ENCODE measurements at places on chromosomes 1 and 21.

DNA sequence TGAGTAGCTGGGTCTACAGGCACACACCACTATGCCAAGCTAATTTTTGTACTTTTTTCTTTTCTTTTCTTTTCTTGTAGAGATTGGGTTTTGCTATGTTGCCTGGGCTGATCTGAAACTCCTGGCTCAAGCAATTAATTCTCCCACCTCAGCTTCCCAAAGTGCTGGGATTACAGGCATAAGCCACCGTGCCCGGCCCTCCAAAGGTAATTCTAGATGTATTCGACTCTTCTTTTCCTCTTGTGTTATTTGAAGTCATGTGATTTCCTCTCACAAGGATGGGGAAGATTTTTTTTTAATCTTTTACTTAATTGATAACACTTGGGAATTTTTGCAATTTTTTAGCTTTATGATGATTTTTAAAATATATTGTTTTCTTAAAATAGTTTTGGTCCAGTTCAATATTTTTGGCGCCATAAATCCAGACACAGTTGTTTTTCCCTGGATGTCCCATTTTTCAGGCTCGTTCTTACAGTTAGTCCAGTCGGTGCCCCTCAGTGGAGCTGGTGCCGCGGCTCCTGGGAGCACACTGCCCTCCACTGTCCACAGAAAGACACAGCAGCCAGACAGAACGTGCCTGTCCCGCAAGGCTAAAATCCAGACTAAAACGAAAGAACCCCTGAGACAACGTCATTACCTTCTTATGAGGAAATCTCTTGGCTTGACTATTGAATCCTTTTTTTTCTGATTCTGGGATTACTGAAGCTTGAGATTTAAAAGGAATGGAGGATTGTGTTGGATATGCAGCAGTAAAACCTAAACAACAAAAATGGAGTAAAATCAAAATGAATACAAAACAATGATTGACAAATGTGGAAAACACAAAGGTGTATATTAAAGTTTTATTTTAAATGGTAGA is 22.4 kb downstream of the STPG1 start:
- DNase-seq = peak; percentile 76

- no peak for DNase-seq
These were observed 421.2 kb upstream of the DAB1 start for GRCh38 chr1:57845041-57845440.

DNA sequence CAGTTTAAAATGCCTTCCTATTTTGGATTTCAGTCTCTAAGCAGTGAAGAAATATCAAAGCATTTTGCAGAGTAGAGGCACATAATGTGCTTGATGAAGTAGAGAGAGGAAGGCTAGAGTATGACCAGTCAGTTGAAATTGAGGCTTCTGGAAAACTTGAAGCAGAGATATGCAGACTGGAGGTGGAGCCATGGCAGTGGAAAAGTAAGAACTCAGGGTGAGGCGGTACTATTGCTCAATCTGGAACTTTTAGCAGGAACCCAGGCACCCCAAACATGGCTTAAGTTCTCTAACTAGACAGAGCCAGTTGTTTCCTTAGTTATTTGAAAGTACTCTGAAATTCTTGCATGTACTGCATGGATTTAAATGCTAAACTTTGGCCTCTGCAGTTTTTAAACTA is 288.6 kb downstream of the HHAT start:
- DNase-seq = no peak

GRCh38 chr1:104238991-104239390 is 489.3 kb downstream of the AMY1C start:
- no peak for DNase-seq

GRCh38 chr1:188958461-188959115 is 1519.1 kb downstream of the BRINP3 start:
- no peak for DNase-seq

GRCh38 chr21:32426066-32426465 is 13.6 kb downstream of the EVA1C start:
- DNase-seq = no peak

GRCh38 chr1:21907079-21907418 is 30.1 kb downstream of the HSPG2 start:
- no peak for DNase-seq

GRCh38 chr1:21667348-21668231 is 1.6 kb downstream of the RAP1GAP start:
- no peak for DNase-seq

DNA sequence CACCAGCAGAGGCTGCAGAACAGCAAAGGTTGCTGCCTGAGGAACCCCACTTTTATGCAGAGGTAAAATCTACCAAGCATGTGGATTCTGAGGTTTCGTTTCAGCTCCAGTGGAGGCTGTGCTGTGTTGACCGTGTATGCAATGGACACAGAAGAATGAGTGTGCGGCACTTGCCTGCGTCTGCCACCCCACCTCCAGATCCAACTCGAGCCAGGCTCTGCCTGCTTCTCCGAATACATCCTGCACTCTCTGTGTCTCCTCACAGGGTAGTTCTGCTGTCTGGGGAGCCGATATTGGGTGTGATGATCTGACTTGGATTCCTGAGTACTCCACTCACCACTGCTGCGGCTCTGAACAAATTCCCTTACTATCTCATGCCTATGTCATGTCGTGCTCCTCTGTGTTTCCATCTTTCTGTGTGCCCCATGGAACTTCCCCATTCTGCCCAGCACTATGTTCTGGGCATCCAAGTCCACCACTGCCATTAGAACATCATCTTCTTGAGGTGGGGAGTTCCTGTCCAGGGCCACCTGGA is 129.8 kb downstream of the SLC45A1 start:
- no peak for DNase-seq

DNA sequence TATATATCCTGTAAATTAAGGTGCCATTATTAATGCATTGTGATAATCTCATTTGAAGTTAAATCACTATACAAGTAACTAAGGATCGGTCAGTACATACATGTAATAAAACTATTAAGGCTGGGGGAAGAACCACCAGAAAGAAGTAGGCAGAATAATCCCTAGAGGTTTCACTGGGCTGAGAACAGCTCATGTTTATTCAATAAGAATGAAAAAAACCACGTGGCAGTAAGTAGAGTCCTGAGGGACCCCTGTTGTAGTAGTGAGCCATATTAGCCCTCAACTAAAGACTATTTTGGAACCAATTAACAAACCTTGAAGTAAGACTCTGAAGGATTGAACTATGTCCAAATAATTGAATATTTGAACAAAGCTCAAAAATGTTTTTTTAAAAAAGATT is 46.9 kb upstream of the ADAM30 start:
- no peak for DNase-seq

GRCh38 chr1:37393173-37394120 is 80.9 kb upstream of the ZC3H12A start:
- DNase-seq = no peak

DNA sequence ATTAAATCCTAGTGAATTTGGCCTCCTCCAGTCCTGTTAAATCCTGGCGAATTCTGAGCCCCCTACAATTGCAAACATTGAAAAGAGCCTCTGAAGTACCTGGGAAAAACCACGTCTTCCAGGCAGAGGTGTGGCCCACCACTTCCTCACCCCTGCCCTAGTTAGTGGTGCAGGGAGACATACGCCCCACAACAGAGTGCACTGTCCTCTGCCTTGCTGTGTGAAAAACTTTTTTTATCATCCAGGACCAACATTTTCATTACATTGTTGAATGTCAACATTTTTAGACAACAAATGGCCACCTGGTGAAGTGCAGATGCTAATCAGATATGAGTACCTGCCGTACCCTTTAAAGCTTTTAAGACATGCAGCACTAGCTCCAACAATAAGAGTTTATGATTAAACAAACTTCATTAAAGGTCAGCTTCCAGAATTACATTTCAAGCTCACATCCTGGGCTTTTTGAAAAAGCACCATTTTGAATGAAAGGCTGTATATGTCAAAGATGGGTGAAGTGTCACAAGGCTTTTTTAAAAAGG is 13.6 kb upstream of the TMPRSS2 start:
- DNase-seq = no peak

- DNase-seq = peak; percentile 50
These were observed 113.2 kb upstream of the CYYR1 start for GRCh38 chr21:26686278-26686677.

DNA sequence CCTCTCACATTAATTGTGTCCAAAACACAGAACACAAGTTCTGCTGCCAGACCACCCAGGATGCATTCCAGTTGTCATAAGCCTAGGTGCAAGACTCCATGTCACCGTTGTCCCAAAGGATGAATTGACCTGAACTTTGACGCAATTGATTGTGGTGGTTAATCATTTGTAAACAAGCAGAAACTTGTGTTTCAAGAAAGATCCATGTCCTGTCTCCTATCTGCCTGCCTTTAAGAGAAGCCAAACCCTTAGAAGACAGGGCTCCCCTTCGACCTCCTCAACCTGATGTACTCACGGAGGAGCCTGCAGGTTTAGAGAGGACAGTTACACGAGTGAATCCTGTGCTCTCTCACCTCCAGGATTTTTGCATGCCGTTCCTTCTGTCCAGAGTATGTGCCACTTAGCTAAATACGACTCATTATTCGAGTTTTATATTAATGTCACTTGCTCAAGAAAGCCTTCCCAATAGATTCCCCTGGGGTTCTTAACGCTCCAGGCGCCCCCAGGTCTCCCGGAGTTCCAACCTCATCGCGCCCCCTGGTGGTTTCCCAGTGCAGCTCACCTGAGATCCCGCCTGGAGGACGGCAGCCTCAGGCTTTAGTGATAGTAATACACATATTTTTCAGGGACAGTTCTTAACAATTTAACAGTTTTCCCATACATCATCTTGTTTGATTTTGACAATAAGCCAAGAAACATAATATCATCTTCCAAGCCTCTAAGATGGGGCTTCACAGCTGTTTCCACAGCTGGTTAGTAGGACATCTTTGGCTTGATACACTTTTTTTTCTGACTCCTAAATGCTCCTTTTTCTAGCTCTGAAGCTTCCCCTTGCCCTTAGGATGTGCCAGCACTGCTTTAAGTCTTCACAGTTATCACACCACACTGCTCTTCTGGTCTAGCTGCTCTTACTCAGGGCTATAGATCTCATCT is 2.4 kb upstream of the C8B start:
- no peak for DNase-seq

- DNase-seq = no peak
These were observed 32.0 kb upstream of the SLC30A1 start for GRCh38 chr1:211610779-211611556.

GRCh38 chr1:3459051-3459908 is 4.8 kb downstream of the ARHGEF16 start:
- DNase-seq = no peak

GRCh38 chr1:164754088-164754600 is 195.2 kb downstream of the PBX1 start:
- DNase-seq = no peak

GRCh38 chr1:13757693-13758092 is 57.7 kb downstream of the PRDM2 start:
- DNase-seq = no peak

GRCh38 chr1:19704247-19705113 is 39.8 kb downstream of the HTR6 start:
- peak; percentile 48 for DNase-seq

- no peak for DNase-seq
These were observed 15.5 kb downstream of the TNFRSF8 start for GRCh38 chr1:12078575-12078937.

GRCh38 chr1:229184066-229184465 is 86.8 kb upstream of the RAB4A start:
- no peak for DNase-seq

GRCh38 chr1:231421546-231421970 is 529 bp downstream of the EGLN1 start:
- peak; percentile 51 for DNase-seq

DNA sequence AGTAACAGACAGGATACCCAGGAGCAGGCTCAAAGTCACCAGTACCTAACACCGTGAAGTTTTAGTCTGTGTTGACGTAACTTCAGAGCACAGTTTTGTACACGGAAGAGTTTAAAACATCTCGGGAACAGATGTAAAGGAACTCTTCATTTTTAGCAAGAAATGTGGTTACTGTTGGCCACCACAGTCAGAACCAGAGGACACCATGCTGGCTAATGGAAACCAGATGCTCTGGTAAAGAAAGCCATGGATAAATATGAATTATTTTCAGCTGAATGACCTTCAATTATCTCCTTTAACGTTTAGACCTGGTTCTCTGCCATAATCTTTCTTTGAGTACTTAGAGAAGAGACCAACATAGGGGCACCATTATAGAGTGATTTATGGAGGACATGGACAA is 115.9 kb downstream of the NTMT2 start:
- DNase-seq = no peak

- DNase-seq = no peak
These were observed 54.8 kb upstream of the SYNC start for GRCh38 chr1:32757213-32757895.

GRCh38 chr21:45573452-45574035 is 31.3 kb upstream of the SLC19A1 start:
- no peak for DNase-seq

- DNase-seq = no peak
These were observed 60.1 kb upstream of the CYP2J2 start for GRCh38 chr1:59986516-59987310.

DNA sequence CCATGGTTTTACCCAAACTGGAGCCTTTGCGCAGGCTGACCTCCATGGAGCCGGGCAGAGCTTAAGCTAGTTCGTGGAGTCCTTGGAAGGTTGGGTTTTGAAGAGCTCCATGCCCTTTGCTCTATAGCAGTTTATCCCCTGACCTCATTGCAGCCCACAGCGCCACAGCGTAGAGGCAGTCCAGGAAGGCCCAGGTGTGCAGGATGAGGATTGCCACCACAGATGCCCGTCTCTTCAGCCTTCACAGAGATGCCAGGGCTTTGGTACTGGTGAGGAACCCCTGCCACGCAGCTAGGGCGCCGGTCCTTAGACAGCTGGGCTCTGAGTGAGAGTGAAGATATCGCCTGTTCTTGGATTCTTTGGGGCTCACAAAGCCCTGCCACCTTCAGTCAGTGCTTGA is 138.6 kb downstream of the PEX14 start:
- no peak for DNase-seq

DNA sequence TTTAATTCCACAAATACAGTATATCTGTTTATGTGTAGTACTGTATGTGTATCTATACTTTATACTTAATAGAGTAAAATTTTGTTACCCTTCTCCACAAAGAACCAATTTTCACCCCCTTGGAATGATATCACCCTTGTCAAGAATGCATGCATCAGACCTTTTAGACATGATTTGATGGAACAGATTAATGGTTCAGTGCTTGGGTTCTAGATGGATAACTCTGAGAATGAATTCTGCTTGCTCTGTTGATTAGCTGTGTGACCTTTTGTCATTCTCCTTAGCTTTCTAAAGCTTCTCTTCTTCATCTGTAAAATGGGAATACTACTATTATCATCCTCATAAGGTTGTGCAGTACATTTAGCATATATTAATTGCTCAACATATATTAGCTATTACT is 105.1 kb downstream of the NEK7 start:
- no peak for DNase-seq

DNA sequence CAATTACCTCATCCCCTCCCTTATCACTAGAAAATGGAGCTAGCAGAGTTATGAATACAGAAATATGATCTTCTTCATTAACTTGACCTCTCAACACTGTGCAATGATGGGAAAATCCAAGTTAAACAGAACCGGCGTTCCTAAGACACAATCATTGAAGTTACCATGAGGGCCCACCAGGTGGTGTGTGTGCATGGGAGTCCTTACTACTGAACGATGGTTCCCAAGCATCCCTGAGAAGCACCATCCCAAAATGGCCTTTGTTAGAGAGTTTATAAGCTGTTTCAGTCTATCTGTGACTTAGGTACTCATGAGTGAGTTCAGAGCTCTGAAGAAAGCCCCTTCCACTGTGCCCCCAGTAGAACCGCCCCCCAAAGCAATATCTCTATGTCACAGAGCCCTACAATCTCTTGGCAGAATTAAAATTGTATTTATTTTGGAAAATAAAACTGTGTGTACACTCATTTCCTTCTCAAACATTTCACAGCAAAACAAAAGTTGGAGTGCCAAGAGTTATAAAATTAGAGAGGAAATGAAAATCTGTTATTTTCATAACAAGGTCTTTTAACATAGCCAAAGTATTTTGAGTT is 56.8 kb downstream of the PLD5 start:
- DNase-seq = no peak

- DNase-seq = no peak
These were observed 143.5 kb downstream of the ELAVL4 start for GRCh38 chr1:50252196-50252595.

Measured in activated CD4-positive, alpha-beta T cell treated with anti-CD3 and anti-CD28 coated beads, Interleukin-2, amount 10 ng/mL, durations not matched to agents 7 days and 5 days (primary cell).